ENCODE measurements at places on chromosomes 11 and 22.

GRCh38 chr22:48331266-48331665 lies 1496.4 kb downstream of the BRD1 start:
- DNase-seq = no peak

GRCh38 chr22:44952863-44953746 lies 56.7 kb downstream of the PHF21B start:
- DNase-seq = no peak

DNA sequence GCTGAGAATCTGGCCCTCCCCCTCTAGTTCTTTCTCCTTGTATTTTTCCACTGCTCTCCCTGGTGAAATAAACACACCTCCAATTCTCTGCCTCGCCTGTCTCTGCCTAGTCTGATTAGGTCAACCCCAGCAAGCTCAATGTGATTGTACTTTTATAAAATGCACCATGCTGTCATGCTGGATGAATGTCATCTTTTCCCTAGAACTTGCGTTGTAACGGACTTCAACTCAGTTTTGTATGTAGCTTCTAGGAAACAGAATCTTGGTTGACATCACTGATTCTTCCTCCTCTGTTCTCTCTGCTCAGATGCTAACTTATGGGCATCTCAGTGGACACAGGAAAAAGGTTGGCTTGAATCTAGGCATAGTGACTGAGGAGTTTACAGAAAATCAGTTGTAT lies 261.9 kb upstream of the ISX start:
- DNase-seq = no peak

DNA sequence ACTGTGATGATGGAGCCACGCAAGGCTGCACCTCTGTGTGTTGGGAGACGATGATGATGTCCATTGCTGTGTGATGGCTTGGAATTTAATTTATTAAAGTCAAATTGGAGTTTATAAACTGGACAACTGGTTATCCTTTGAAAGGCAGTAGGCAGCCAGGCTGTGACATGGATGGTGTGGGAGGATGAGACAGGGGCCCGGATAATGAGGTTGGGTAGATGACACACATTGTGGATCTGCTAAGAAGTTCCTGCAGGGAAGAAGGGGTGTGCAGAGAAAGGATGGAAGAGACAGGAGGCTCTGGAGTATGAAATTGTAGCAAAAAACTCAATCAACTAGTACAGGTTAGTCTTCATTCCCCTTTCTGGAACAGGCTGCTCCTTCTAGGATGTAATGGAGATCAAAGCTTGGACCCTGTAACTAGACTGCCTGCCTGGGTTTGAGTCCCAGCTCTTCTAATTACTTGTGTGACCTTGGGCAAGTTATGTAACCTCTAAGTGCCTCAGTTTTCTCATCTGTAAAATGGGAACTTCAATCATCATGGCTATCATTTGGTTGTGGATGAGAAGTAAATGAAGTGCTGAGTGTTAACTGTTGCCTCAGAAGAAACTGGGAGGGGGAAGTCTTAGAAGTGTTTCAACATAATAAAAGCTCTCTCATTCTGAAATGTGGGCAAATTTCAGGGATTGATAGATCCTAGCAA lies 4.2 kb upstream of the HINFP start:
- DNase-seq = no peak

GRCh38 chr11:57248780-57249383 lies 11.8 kb upstream of the APLNR start:
- no peak for DNase-seq

- DNase-seq = peak; percentile 7
Measured at GRCh38 chr11:27429761-27430393, 42.7 kb downstream of the LGR4 start.

- DNase-seq = no peak
Measured at GRCh38 chr11:133951327-133952198, 5.2 kb downstream of the IGSF9B start.

GRCh38 chr22:24105631-24106030 lies 75.7 kb upstream of the SUSD2 start:
- no peak for DNase-seq

DNA sequence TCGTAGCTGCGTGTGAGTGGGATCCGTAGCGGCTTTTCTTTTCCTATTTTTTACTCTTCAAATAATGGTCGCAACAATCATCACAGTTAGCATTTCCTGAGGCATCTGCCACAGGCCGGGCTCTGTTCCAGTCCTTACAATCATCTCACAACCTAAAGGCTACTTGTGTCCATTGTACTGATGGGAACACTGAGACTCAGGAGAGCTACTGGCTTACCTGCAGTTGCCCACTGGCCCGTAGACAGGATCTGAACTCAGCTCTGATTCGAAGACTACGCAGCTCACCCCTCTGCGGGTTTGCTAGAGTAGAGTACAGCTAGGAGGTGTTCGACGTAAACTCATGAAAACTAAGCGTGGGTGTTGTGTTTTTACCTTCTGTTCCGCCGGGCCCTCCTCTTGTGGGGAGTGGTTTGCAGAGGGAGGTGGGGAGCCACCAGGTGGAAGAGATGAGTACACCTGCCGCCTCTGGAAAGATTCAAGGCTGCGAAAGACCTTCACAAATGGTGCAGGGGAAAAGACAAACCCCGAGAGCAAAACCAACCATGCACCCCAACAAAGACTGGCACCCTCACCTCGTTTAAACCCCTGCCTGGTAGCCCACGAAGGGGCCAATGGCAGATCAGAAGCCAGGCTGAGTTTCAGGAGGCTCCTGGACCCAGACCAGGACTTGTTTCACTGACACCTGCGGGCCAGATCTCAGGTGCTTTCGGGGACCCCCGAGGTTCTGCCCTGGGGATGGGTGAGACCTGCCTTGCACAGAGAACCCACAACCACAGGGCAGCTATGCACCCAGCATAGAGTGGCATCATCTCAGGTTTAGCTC lies 18.3 kb upstream of the RFPL3 start:
- no peak for DNase-seq

DNA sequence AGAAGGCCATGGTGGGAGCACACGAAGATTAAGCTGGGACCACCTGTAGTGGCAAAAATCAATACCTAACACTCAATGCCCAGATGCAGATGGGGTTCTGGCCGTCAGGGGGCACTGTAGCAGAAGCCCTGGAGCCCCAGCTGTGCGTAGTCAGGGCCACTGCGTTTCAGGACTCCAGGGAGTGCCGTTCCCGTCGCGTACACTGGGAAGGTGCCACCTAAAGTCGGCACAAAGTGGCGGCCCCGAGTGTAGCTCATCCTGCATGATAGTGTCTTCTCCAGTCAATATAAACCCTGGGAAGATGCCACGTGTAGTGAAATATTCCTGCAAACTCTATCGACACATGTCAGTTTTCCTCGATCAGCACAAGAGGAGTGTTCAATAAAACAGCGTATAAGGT lies 123.8 kb upstream of the NTM start:
- DNase-seq = no peak

GRCh38 chr22:37764622-37765021 lies 43.1 kb upstream of the GCAT start:
- DNase-seq = no peak

- no peak for DNase-seq
Measured at GRCh38 chr11:10462746-10463300, 7.8 kb downstream of the AMPD3 start.

DNA sequence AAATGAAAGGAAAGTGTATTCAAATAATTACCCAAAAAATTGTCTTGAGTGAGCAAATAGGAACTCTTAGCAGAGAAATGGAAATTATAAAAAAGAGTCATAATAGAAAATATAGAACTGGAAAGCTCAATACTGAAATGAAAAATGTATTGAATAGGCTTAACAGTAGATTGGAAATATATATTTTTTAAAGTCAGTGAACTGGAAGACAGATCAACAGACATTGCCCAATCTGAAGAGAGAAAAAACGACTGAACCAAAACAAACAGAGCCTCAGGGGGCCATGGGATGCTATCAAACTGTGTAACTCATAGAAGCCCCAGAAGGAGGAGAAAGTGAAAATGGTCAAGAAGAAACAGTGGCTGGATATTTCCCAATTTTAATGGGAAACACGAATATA lies 32.6 kb downstream of the TBX1 start:
- DNase-seq = no peak

DNA sequence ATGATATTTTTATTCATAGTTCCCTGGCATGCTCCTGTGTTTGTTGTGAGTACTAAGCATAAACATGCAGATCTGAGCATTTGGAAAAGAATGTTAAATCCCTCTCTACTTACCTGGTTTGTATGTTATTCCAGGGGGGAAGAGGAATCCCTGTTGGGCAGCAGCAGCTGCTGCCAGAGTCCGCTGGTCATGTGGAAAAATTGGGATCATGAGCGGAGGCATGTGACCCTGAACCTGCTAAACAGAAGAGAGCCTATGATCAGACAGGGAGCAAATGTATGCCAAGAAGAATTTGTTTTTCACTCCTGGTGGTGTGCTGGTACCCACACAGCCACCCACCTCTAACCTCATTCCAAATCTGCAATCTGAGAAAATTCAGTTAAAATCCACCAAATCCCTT lies 244.7 kb downstream of the SOX6 start:
- no peak for DNase-seq

DNA sequence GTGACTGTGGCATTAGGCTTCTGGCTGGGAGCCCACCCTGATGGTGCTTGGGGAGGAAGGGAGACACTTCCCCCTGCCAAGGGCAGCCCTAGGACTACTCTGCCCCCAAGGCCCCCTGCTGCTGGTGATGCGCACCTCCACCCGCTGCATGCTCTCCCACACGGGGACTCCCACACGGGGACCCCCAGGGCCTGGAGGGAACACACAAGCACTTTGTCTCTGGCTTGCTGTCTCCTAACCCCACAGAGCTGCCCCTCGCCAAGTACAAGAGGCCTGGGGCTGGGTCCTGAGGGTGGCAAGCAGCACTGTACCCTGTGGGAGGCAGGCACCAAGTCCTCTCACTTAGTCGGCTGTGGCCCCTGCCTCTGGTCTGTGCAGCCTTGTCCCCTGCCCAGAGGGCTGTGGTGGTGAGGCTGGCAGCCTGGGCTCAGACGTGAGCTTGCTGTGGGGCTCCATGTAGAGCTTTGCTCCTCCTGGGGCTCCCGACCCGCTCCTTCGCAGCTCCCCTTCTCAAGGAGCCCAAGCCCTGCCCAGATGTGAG lies 7.9 kb downstream of the LRRC75B start:
- DNase-seq = no peak

DNA sequence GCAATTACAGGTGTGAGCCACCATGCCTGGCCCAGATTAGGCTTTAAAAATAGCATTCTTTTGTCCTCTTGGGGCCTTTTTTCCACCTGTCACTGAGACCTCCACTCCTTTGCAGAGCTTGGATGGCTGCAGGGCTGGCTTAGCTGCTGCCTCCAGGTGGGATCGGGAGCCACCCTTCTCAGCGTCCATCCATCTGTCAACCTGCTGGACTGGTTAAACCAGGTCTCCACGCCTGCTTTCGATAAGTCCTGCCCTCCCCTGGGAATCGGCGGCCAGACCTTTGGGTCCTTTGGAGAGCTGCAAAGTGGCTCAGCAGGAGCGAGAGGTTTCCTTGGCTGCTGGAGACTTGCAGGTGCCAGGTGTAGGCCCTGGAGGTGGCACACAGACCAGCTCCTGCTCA lies 23.4 kb upstream of the GRAMD4 start:
- no peak for DNase-seq

- no peak for DNase-seq
Measured at GRCh38 chr11:76604626-76605241, 65.8 kb downstream of the LRRC32 start.

DNA sequence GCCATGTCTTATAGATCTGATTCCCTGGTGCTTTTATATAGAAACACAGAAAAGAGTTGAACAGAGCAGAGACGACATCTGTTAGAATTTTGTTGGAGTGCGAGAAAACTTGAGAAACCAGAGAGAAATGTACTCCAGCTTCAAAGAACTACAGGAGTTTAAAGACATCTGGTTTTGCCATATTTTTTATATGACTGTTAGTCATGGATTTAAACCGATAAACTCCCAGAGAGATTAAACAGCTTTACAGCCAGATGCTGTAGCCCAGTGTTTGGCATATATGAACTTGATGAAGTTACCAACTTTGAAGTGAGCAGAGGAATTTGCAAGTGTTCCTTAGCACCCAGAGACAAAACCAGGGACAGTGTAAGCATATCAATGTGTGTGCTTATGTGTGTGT lies 1083.1 kb downstream of the LRRC4C start:
- DNase-seq = no peak

- no peak for DNase-seq
Measured at GRCh38 chr11:34643846-34644245, 23.0 kb downstream of the EHF start.
